ENCODE measurements at places on chromosomes 7 and 10.

DNA sequence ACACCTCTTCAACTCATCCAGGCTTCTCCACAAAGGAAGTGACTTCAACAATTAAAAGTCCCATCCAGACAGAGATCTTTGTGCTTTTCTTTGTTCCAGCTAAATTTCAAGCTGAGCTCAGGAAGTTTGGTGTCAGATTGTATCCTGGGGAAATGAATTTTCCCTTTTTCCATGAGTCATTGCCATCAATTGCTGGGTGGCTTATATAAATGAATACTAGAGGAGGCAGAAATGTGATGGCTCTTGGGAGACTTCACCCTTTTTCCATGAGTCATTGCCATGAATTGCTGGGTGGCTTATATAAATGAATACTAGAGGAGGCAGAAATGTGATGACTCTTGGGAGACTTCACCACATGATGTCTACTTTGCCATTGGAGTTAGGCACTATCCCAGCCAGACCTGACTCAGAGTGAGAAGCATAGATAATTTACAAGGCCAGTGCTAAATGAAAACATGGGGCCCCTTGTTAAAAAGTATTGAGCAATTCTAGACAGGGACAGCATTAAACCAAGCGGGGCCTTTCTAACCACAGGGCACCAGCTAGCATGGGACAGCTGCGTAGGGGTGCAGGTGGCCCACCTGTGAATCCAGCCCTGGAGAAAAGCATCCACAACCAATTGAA lies 339.2 kb upstream of the PODXL start:
- peak; percentile 91 for DNase-seq

DNA sequence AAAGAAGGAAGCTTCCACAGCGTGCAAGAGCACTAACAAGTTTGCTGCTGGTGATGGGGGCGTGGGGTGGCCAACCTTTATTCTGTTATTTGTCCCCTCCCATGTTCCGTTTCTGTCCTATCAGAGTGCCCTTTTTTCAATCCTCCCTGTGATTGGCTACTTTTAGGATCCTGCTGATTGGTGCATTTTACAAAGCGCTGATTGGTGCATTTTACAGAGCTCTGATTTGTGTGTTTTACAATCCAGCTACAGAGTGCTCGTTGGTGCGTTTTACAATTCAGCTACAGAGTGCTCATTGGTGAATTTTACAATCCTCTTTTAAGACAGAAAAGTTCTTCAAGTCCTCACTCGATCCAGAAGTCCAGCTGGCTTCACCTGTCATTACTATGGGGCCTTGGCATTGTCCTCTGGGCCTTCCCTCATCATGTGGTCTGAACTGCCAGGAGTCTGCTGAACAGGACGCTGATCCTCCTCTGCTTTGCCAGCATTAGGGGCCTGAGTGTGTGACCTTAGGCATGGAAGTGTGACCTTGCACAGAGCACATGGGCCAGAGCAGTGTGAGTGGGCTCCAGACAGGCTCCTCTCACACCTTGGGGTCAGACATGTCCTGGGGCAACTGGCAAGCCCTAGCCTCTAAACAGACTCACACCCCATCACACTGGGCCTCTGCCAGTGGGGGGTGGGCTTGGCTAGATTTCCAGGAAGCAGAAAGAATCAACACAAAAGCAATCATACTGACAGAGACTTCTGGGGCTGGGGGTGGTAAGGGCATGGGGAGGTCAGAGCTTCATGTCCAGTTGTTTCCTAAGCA lies 167.4 kb downstream of the PTPN20 start:
- DNase-seq, result no peak

- DNase-seq, result no peak
Measured at GRCh38 chr7:132402751-132403245, 173.5 kb downstream of the PLXNA4 start.

DNA sequence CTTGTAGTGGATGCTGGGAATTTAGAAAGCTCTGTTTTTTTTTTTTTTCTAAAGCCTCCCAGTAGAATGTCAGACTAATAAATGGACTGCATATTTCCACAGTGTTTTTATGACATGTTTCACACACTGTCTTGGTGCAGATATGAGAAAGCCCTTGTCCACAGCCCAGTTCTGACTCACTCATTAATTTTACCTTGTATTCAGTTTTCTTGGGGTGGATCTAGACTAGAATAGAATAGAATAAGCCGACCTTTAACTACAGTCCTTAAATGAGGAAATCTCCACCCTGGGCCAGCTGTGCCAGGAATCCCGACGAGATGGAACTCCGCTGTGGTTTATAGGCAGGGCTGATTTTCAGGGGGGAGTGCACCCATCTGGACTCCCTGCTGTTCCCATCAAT lies 274.7 kb downstream of the NRG3 start:
- no peak for DNase-seq

DNA sequence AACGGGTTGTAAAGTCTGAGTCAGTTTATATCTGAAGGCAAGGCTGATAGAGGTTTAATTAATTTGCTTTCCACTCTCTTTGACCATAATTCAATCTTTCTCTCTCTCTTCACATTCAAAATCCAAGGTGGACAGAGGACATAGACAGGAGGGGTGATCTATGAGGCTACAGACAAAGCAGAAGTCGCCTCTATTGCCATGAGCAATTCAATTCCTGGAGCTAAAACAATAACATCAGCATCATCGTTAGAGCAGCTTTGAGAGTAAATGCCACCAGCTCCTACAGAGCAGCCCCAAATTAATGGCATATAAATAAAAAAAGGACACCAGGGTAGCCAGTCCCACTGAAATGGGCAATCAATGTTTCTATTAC lies 93.2 kb downstream of the DGKI start:
- no peak for DNase-seq

- DNase-seq, result no peak
Measured at GRCh38 chr10:123269675-123270074, 115.5 kb downstream of the BUB3 start.

All from kidney epithelial cell (primary cell).